H1 (cell line): ENCODE measurements at places on chromosomes 3 and 15. TPM values are rescaled to one million over a fixed set of nuclear protein-coding genes. Genes with fewer than 3 reads are reported as not detected.

Gene CEMIP
- total RNA-seq = 0.60 and 1.8 TPM in 2 replicates

GRCh38 chr3:194876403-194877095, 190.9 kb downstream of the FAM43A start:
- no peak for DNase-seq

DNA sequence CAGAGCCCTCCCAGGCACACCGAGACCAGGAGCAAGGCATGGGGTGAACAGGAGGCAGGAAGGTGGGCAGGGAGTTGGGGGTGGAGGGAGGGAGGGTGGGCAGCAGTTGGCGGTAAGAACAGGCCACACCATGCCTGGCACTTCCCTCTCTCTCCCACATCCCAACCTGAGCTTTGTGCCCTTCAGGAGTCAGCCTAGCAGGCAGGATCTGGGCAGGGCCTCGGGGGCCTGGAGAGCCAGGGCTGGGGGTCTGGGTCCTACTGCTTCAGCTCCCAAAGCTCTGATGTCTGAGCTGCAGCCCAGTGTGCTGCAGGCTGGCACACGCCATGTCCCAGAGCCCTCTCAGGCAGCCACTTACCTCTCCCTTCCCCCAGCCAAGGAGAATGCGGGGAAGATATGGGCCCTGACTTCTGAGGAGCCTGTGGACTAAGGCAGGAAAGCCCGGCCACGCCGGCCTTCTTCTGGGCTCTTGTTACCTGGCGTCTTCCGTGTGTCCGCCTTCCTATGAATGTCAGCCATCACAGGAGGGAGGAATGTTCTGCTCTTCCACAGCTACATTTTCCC, 2.9 kb upstream of the MYL3 start:
- no peak for DNase-seq

- no peak for DNase-seq
Measured at GRCh38 chr15:97077975-97078374, 747.5 kb downstream of the NR2F2 start.

DNA sequence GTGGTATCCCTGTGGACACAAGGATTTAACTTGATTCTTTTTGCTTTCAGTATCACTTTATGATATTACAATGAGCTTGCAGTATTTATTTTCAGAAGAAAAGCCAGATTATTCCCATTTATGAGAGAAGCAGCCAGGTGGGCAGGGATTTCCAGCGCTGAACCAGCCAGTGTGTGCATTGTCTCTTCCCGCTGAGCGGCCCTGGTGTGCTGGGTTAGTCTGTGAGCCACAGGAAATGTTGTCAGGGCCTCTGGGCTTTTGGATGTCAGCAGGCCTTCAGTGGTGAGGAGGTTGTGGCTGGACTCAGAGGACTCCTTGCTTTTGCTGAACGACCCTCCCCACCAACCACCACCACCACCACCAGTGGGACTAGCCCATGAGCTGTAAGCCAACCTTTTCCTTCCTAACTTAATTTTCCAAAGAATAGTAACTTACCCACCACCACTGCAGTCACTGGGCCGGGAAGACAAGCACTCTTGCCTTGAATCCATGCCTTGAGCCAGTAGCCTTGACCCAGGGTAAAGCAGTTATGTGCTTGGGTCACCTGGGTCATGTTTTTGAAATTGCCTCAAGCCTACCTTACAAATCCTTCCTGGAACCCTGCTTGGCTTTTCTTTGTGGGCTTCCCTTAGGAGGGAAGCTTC, 33.1 kb downstream of the FLNB start:
- DNase-seq = no peak

DNA sequence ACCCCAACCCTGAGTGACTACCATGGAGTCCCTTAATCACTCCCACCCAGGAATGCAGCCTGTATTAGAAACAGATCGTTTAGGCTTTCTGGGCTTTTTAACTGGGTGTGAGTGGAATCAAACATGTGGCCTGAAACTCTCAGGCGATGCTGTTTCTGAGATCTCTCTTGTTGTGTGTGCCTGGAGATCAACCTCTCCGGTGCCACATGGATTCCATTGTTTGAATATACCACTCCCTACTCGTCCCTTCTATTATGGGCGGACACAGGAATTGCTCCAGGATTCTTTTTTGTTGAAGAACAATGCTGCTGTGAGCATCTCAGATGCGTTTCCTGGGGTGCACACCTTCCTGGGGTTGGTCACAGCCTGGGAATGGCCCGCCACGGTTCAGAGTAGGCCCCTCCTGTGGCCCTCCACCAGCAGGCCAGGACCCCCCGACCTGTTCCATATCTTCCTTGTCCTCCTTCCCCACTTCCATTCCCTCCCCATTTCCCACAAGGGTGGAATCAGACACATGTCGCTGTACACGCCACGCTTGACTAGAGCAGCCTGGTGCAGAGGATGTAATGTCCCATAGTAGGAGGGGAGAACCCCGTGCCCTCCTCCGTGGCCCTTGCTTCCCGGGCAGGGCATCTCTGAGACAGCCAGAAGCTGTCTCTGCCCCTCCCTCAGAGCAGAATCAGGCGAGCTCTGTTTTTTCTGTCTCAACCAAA, 36.4 kb upstream of the PRR23E start:
- no peak for DNase-seq

DNA sequence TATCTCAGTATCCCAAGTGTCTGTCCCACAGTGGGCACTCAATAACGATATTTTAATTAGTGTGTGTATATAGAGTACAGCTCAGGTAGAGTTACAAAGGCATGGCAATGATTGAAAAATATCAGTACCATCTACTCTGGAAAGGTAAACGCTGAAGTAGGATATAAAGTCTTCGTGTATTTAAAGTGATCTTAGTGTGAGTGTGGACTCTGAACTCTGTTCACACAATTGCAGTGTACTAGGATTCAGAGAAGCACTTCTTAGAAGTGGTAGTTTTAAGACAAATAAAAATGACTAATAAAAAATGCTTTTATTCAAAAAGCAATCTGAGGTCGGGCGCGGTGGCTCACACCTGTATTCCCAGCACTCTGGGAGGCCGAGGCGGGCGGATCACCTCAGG, 62.9 kb upstream of the RAP2B start:
- DNase-seq = no peak

- no peak for DNase-seq
Measured at GRCh38 chr3:189171707-189172106, at the start of gene TPRG1. TSS of gene TPRG1 (plus strand) at chr3:189171971. CDS start at chr3:189207385, 35,414 bp downstream.

Gene PLAAT1
- 3.4 and 6.0 TPM in 2 replicates for total RNA-seq

DNA sequence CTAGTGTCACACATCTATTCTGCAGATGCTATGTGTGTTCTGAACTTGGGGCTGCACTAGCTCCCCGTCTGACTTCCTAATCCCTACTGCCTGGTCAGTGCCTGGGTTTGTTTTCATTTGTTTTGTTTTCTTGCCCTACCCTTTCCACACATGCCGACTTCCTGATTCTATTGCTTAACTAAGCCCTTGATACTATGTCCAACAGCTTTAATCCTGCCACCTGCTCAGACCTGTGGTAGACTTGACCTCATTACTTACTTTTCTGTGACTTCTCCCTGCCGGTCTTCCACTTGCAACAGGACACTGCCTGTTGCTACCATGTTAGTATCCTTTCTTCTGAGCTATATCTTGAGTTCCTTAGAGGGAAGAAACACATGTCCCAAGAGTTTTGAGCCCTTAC, 39.3 kb upstream of the CEMIP start:
- DNase-seq = no peak

- no peak for DNase-seq
Measured at GRCh38 chr15:64249406-64249805, 86.6 kb upstream of the PPIB start.

GRCh38 chr3:71056327-71056726, 527.2 kb downstream of the FOXP1 start:
- DNase-seq = no peak

- no peak for DNase-seq
Measured at GRCh38 chr3:81923038-81923437, 161.6 kb upstream of the GBE1 start.

Gene MYZAP
- 0.65 and 0.94 TPM in 2 replicates for total RNA-seq

DNA sequence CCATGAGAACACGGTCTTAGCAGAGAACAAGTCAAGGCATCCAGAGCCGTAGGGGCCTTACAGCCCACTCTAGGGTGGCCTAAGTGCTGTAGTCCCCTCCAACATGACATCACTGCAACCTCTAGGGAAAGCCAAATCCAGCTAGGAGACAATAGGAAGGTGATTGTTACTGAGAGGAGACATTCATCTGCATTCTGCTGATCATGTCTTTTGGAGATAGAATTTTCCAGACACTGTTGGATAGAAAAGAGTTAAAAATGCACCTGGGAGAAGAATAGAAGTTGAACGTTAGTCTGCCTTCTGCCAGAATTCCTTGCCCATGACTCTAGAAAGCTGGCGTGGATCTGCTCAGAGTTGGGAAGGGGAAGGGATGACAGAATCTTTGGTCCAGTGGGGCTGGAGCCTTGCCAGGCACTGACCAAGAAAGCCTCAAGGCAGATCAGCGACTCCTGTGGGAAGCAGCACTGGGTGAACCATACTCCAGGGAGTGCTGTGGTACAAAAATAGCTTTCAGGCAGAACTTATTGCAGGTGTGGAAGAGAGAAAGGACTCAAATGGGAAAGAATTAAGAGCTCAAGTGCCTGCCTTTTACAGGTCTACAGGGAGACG, 44.8 kb upstream of the RAF1 start:
- no peak for DNase-seq
